ENCODE measurements at places on chromosomes 6 and 20.

GRCh38 chr20:53579581-53580375 is 13.9 kb downstream of the ZNF217 start:
- no peak for DNase-seq

DNA sequence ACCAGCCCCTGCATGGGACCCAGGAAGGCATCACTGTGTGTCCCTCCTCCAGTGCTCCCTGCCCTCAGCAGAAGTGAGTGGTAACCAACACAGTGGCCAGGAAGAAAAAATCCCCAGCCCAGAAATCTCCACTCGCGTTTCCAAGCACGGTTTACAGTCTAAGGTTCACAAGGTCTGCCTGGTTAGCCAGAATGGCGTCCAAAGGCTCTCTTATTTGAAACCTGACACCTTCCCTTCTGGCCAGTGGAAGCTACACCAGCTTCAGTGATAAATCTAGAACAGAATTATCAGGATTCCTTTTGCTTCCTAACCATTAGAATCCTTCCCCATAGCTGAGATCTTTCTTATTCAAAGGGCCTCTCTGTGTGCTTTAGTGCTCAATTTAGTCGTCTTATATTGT is 9.2 kb downstream of the LY86 start:
- no peak for DNase-seq

DNA sequence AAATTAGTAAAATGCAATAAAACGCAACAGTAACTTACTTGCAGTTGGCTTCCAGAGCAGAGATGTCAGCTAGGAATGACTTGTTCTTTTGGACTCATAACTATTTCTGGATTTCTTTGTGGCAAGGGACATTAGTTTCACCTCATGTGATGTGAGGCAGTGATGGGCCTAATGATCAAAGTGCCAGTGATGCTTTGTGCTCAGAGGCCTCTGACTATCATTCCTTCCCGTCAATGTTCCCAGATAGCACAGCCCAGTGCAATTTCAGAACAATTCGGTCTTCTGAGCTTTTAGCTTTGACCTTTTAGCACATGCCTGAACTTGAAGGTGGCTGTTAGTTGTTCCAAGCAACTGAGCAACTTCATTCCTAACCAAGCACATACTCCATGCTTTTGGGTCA is 596.8 kb downstream of the TFAP2B start:
- no peak for DNase-seq

- no peak for DNase-seq
Observed at GRCh38 chr6:163667372-163668060, 253.0 kb downstream of the QKI start.

DNA sequence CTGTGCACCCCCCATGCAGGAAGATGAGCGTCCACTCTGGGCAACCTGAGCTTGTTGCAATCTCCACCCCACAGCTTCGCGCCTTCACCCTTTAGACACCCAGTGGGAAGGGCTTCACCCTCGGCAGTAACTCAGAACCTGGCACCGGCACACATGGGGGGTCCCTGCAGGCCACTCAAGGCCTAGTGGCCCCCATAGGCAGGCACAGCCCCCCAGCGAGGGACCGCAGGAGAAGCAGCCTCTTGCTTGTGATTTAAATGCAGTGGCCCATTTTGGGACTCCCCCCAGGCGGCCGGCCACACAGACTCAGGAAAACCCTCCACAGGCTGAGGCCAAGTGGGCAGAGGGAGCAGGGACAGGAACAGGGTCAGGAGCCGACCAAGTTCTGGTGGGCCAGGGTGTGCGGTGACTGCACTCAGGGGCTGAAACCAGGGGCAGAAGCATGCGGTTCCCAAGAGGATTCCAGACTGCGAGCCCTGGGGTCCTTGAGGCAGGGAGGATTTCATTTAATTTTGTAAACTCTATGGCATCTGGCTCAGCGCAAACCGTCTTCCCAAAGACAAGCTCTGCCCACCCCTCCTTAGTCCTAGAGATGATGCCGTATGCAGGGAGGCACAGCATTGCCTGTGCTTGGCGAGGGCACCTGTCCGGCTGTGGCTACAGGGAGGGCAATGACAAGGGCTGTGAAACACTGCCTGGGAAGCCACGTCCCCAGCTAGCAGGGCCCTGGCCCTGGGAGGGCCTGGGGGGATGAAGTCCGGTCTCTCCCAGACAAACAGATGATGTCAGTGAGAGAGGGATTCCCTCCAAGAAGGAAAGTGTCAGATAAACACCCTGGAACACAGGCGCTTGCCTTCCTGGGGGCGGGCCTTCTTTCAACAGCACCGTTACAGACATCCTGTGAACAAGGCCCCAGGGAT is 52.9 kb upstream of the GPR31 start:
- no peak for DNase-seq

GRCh38 chr6:137878486-137879285 is 11.6 kb downstream of the TNFAIP3 start:
- DNase-seq = no peak
